Endodermal cell (in vitro differentiated cells): ENCODE measurements at places on chromosomes 2 and 18.

- DNase-seq: no peak
Measured at GRCh38 chr2:203030545-203030944, 15.9 kb downstream of the NBEAL1 start.

- DNase-seq: no peak
Measured at GRCh38 chr2:28009732-28010131, 119.2 kb downstream of the BABAM2 start.

- DNase-seq: no peak
Measured at GRCh38 chr2:71498261-71498701, 44.9 kb downstream of the DYSF start.

DNA sequence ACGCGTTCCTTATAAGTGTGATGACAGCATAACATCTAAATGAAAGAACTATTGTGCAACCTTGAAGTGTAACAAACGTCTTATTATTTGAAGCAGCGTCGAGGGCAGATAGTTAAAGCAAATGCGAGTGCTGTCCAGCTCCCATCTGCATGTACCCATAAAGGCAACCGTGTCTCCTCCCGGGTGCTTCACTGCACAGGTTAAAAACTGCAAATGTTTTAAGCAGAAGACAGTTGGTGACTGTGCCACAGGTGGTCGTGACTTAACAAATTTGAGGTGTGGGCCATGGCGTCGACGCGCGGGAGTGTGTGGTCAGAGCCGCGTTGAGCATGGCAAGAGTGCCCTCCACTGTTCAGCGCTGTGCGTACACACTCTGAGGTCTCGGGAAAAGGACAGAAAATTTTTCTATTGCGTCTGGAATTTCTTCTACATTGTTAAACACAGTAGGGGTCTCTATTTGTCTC lies 6.4 kb downstream of the SALL3 start:
- DNase-seq: peak; percentile 79

DNA sequence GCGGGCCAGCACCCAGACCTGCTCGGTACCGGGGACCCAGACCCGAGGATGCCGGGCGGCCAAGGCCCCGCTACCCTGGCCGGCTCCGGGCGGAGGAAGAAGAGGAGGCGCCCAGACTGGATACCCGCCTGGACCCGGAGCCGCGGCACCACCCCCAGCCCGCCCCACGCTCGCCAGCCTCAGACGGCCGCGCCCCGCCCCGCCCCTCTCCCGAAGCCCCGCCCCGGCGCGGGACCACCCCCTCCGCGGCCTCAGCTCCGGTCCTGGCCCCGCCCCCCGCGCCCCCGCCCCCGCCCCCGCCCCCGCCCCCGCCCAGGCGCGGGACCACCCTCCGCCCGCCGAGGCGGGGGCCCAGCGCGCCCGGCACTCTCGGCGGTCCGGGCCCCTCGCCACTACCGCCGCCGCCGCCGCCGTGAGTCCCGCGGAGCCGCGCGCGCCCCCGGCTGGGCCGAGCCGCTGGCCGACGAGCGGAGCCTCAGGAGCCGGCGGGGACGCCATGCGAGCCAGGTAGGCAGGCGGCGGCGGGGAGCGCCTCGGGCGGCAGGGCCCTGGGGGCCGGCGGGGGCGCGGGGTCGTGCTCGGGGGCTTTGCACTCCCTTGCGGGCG lies at the start of gene SH3BP4:
Gene SH3BP4 (plus strand): TSS at position 354 of the 606 bp plus-strand sequence. CDS start 82,986 bp downstream, outside the sequence.
- peak; percentile 95 for DNase-seq

GRCh38 chr18:10919851-10920250 lies 229.5 kb downstream of the PIEZO2 start:
- DNase-seq: no peak

- no peak for DNase-seq
Measured at GRCh38 chr18:76346490-76347130, 148.4 kb downstream of the ZNF516 start.

- no peak for DNase-seq
Measured at GRCh38 chr2:31322371-31322770, 88.4 kb downstream of the EHD3 start.

GRCh38 chr2:157843935-157844334 lies 32.2 kb downstream of the ACVR1 start:
- DNase-seq: no peak

GRCh38 chr2:165905854-165906253 lies 47.7 kb downstream of the TTC21B start:
- no peak for DNase-seq

DNA sequence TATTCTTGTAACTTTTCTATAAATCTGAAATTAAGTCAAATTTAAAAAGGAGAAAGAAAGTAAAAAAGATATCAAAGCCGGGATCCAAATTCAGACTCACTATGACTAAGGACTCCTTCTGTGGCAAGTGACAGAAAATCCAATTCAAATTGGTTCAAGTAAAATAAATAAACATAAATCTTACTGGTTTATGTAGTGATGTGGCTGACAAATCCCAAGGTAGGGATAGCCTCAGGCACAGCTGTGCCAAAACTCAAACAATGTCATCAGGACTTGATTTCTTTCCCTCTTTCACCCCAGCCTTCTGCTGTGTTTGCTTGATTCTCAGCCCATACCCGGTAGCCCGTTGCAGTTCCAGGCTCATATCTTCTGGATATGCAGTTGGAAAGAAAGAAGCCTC lies 284.6 kb downstream of the SP3 start:
- DNase-seq: no peak

DNA sequence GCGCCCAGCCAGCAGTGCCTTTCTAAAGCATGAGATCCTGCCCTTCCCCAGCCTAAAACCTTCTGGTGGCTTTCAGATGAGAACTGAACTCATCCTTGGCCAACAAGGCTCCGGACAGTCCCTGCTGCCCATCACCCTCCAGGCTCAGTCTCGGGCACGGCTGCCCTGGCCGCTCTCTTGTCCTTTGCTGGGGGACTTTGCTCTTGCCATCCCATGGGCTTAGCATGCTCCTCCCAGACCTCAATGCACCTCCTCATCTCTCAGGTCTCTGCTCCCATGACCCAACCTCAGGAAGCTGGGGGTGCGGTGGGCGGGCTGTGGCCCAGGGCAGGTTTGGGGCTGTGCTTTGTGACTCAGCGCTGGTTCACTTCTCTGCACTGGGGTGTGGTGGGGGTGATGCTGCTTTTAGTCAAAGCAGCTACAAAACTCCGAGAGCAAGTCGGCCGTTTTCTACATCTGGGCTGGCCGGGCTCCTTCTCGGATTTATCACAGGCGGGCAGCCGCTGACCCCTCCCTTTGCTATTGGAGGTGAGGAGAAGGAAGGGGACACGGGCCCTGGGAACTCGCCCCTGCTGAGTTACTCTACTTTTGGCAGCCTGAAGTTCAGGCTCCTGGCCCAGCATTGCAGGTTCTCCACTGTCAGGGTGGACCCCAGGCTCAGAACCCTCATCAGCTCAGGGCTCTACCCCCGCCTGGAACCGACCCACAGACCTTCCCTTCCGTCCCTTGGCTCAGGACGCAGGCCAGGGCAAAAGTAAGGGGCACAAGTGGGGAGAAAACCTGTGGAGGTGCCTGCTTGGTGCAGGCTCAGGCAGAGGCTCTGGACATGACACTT lies 90.6 kb upstream of the TAF1B start:
- no peak for DNase-seq

- DNase-seq: no peak
Measured at GRCh38 chr2:66466433-66466832, 31.5 kb downstream of the MEIS1 start.

GRCh38 chr2:20444101-20444992 lies 2.5 kb upstream of the RHOB start:
- DNase-seq: peak; percentile 75

- DNase-seq: peak; percentile 54
Measured at GRCh38 chr2:960061-960736, 9.6 kb downstream of the SNTG2 start.

DNA sequence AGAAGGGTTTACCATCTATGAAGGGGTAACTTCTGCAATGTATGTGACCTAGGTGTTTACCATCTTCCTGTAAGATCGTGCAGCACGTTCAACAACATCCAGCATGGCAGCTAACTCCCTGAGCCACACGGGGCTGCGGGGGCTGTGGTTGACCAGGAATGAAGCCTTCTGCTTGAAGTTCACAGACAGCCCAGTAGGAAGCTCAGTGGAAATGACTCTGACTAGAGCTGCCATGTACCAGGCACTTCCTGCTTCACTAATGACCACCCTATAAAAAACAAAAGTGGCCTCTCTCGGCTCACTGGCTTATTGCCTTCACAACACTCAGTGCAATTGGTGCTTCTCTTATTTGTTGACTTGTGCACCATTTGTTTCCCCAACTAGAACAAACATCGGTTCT lies 99.7 kb upstream of the SMAD7 start:
- no peak for DNase-seq

DNA sequence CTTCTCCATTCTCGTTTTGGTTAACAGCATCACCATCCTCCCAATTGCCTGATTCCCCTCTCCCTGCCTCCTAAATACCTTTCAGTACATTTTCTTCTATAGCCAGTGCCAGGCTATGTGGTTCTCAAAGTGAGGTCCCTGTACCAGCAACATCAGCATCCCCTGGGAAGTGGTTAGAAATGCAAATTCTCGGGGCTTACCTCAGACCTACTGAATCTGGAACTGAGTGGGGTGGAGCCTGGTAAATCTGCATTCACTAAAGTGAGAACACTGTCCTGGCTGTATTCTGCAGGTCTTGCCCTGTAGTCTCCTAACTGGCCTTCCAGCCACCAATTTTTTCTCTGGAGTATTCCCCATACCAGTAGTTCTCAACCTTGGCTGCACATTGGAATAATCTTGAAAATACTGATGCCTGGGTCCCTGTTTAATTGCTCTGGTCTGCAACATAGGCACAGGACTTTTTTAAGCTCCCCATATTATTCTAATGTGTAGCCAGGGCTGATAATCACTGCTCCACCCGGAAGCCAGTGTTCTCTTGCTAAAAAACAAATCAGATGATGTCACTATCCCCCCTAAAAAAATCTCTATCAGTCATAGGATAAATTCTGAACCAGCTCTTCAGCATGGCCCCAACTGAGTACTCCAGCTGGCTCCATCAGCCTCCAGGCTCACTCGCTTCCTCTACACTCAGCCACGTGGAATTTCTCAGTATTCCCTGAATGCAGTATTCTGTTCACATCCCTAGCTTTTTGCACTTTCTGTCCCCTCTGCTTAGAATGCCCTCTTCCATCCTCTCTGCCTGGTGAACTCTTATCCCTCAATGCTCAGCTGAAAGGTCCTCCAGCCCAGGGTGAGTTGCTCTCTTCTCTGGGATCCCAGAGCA lies 98.4 kb downstream of the CDK15 start:
- peak; percentile 71 for DNase-seq

- DNase-seq: no peak
Measured at GRCh38 chr2:124283096-124283495, 258.0 kb downstream of the CNTNAP5 start.

GRCh38 chr2:240397542-240397916 lies 37.9 kb upstream of the GPC1 start:
- DNase-seq: peak; percentile 18

DNA sequence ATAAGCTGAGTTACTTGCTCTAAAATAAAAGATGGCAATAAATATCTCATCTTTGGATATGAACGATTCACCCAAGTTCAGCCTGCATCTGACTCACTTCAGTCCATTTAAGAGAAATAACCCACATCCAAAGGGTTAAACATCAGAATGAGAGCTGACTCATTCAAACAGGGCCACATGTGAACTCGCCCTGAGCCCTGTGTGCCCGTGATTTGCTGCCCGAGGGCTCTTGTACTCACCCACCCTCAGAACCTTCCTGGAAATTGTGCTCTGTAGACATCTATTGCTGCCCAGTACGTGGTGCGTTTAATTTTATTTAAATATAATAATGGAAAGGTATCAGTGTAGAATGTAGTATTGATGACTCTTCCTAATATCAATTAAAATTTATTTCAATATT lies 66.9 kb upstream of the RBM44 start:
- DNase-seq: no peak

DNA sequence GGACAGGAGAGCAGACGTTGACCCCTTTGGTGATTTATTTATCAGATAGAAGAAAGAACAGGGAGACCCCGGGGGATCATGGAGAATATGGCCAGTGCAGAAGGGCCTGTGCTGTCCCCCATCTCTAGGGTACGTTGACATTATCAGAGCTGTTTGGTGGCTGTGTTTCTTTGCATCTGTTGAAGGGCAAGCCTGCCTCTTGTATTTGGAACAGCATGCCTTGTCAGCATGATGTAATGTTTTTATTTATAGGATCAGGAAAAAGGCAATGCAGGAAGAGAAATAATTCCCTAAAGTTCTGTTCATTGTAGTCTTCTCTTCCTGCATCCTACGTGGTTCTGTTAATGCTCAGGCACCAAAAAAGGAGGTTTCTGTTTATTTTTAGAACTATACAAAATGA lies 49.8 kb upstream of the CABYR start:
- no peak for DNase-seq

DNA sequence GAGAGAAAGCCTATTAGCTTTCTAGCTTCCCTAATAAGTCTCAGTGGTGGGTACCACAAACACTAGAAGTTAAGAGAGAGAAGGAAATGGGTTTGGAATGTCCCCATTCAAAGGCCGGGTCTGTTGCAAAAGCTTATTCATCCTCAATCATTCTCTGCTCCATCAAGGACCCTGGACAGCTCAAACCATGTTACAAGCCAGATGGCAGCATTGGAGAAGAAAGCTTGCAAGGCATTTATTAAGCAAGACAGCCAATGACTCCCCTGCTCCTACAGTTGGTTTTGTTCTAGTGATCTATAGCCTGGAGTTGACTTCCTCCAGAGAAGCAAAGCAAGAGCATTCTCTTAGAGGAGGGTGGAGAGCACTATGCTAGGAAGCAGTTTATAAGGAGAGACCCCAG lies 86.9 kb upstream of the LMAN1 start:
- peak; percentile 78 for DNase-seq

- peak; percentile 32 for DNase-seq
Measured at GRCh38 chr18:79560042-79560860, 119.4 kb upstream of the CTDP1 start.

- DNase-seq: no peak
Measured at GRCh38 chr2:113117541-113118262, 9.7 kb upstream of the IL1RN start.

GRCh38 chr18:75377258-75377657 lies 50.2 kb downstream of the SMIM21 start:
- DNase-seq: no peak
